SJCRH30 (cell line): ENCODE measurements at places on chromosomes 5 and 9. TPM values are rescaled to one million over a fixed set of nuclear protein-coding genes. Genes with fewer than 3 reads are reported as not detected.

FOXD4 gene
- total RNA-seq = 1.4 TPM in 2 replicates

LCNL1 gene
- total RNA-seq = not detected in 2 replicates

DNA sequence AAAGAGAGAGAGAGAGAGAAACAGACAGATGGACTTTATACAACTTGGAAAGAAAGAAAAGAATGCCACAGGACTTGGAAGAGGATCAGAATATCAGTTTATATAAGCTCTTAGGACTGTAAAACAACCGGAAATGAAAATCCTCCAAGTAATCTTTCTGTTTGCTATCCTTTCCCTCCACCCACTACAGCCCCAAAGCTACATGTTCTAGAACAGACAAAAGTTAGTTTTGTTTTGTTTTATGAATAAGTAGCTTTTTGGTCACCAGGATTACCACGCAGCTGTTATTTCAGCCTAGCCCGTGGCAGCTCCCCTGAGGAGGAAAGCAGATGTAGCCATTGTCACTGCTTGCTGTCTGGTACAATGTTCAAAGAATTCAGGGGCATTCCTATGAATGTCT lies 66.6 kb downstream of the SH3TC2 start:
- peak; percentile 64 for DNase-seq

SPINK7 gene
- not detected in 2 replicates for total RNA-seq

SRD5A1 gene
- 9.7 and 11.2 TPM in 2 replicates for total RNA-seq

GRCh38 chr5:115524199-115524847 lies 20.3 kb downstream of the FEM1C start:
- DNase-seq = no peak

DNA sequence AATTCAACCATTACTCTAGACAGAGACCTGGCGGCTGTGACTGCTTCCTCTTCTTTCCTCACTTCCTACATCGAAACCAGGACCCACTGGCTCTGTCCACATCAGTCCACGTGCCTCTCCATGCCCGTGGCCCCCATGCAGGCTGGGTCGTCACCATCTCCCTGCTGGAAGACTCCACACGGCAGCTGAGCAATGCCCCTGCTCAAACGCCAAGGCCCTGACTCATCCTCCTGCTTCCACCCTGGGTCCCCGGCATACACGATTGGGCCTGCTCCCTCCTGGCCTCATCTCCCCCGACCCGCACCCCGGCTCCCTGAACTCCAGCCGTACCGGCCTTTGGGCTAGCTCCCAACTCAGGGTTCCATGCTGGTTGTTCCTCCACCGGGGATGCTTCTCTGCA lies 67.2 kb upstream of the IER5L start:
- DNase-seq = no peak

- DNase-seq = no peak
Measured at GRCh38 chr5:104793031-104793754, 1230.6 kb upstream of the NUDT12 start.

HSD17B3 gene
- 0.20 and 0.23 TPM in 2 replicates for total RNA-seq

GRCh38 chr5:80070338-80071056 lies 35.3 kb downstream of the THBS4 start:
- no peak for DNase-seq

- DNase-seq = no peak
Measured at GRCh38 chr5:56359809-56360685, 126.9 kb upstream of the ANKRD55 start.

CNTLN gene
- total RNA-seq = 14.4 and 17.3 TPM in 2 replicates

- DNase-seq = no peak
Measured at GRCh38 chr5:147169399-147169798, 65.4 kb upstream of the STK32A start.

EDIL3 gene
- total RNA-seq = 27.8 and 29.0 TPM in 2 replicates

- no peak for DNase-seq
Measured at GRCh38 chr5:142000704-142001484, 11.9 kb downstream of the GNPDA1 start.

CDH9 gene
- 0.10 TPM in 1 of 2 replicates, not detected in the other for total RNA-seq

SPATA31A6 gene
- total RNA-seq = not detected in 2 replicates
